LoVo (cell line): ENCODE measurements at places on chromosomes 12 and 14.

GRCh38 chr12:52199294-52199919 lies 7.6 kb upstream of the KRT80 start:
- DNase-seq, result no peak

DNA sequence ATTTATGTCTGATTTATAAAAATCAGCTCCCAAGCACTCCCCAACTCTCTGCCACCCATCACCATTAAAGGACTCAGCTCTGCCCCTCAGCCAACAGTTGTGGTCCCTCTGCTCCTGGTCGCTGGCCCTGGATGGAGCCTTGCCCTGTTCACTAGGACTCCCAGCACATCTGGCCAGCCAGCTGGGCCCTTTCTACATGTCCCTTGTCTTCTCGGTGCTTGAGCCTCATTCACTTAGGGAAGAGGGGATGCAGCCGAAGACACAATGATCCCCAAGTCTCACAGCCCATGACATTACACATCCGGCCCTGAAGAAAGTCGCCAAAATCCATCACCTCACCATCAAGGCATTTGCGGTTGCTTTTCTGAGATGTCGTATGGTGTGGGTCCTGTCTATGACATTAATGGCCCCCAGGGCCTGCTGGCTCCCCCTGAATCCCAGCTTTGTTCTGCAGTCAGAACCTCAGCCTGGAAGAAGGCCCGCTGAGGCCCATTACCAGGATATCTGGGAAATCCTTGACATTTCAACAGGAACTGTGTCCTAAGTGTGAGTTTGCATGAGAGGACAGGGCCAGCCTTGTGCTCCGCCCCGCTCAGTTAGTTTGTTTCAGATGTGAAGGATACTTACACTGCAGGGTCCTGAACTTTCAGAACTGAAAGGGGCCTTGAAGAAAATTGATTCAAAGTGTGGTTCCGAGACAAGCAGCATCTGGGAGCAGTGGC lies 19.1 kb downstream of the TSPAN11 start:
- DNase-seq, result no peak

GRCh38 chr14:89757313-89757939 lies 197.1 kb downstream of the EFCAB11 start:
- DNase-seq, result no peak

GRCh38 chr14:64598404-64598803 lies 48.6 kb downstream of the PPP1R36 start:
- DNase-seq, result no peak

- DNase-seq, result no peak
Measured at GRCh38 chr14:71235875-71236274, 328.6 kb downstream of the PCNX1 start.

DNA sequence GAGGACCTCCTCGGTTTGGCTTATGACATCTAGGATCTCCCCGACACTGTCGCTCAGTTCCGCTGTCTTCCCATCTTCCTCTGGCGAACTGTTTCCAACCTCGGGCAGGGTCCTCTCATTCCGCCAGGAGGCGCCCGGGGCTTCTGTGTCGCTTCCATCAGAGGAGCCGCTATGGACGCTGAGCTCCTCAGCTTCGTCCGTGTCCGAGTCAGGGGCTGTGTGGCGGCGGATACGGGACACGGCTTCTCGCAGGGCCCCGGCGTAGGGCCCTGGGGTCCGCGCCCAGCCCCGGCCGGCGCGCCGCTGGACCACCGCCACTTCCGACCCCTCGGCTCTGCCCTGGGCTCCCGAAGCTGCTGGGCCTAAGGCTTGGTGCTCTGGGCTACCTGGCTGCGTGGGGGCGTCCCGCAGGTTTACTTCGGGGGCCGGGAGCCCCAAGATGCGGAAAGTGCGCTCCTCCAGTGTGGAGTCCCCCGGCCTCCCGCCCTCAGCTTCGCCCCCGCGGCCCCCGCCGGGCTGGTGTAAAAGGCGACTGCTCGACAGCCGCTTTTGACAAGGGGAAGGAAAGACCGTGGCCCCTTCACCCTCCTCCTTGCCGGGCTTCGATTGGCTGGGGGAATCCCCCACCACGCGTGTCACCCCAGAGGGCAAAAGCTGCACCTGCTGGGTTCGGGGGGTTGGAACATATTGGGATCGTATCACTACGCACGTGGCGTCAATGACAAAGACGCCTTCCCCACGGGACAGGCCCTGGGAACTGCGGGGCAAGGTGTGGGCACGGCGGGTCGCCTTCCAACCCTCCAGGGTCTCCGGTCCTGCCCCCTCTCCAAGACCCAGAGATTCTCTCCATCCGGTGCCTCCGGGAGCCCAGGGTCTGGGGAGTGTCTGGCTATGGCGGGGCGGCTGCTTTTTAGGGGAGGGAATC lies 2.1 kb downstream of the DDN start:
- peak; percentile 29 for DNase-seq

GRCh38 chr12:52522346-52523011 lies 2.3 kb upstream of the KRT5 start:
- DNase-seq, result peak; percentile 90

DNA sequence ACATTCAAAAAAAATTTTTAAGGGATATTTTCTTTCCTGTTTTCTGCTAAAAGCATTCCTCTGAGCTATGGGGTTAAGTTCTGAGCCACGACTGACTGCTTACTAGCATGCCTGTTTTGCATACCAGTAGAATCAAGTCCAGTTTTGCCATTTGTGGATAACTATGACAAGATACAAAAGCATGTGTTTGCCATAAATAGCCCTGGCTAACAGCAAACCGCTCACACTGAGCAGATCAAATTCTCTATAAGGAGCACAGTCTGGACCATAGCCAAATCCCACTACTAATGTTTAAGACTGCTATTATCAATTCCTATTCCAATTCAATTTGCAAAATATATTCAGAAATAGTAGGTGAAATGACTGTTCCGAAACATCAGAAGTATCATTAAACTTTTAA lies 3.2 kb downstream of the CFL2 start:
- no peak for DNase-seq

GRCh38 chr14:20627346-20628027 lies 14.0 kb downstream of the OR6S1 start:
- DNase-seq, result no peak

- DNase-seq, result no peak
Measured at GRCh38 chr14:97456958-97457357, 659.8 kb downstream of the VRK1 start.

DNA sequence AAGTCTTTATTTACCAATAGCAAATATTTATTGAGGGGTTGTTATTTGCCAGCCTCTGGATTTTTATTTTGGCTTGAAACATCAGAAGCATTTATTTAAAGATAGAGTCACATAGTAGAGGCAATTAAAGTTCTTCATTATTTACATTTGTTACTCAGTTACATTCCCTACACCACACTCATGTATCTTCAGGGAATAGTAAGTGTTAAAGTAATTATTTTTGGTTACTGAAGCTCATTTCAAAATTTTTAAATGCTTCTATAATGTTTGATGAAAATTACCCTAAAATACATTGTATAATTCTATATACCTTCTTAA lies 205.6 kb downstream of the ESR2 start:
- DNase-seq, result no peak

GRCh38 chr14:104598039-104598909 lies 6.3 kb downstream of the TMEM179 start:
- DNase-seq, result no peak

GRCh38 chr12:1865284-1865866 lies 45.0 kb downstream of the LRTM2 start:
- no peak for DNase-seq

DNA sequence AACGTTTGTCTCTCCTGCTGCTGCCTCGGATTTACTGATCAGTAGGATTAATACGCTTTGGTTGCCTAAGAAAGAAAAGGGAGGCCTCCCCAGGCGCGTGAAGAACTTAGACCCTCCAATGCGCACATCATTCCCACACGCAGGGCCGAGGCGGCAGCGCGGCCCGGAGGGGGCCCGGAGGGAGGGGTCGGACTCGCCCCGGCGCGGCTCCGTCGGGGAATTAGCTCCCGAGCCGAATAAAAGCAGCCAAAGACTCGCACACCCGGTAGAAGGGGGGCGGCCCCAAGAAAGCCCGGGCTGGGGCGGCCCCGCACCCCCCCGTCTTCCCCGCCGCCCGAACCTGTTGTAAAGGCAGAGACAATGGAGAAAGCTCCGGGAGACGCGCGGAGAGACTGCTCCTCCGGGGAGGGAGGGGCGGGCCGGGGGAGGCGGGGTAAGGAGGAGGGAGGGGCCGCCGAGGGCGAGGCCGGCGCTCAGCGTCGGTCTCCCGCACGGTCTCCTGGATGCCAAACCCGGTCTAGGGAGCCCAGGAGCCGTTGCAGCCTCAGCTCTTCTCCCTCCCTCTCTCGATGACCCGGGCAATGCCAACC lies at the start of gene NELL2:
TSS of gene NELL2 (minus strand) at position 362 of the 590 bp plus-strand sequence. CDS start 446 bp downstream, outside the sequence.
- DNase-seq, result peak; percentile 48

- DNase-seq, result peak; percentile 50
Measured at GRCh38 chr12:107092669-107093416, 506 bp downstream of the CRY1 start.

DNA sequence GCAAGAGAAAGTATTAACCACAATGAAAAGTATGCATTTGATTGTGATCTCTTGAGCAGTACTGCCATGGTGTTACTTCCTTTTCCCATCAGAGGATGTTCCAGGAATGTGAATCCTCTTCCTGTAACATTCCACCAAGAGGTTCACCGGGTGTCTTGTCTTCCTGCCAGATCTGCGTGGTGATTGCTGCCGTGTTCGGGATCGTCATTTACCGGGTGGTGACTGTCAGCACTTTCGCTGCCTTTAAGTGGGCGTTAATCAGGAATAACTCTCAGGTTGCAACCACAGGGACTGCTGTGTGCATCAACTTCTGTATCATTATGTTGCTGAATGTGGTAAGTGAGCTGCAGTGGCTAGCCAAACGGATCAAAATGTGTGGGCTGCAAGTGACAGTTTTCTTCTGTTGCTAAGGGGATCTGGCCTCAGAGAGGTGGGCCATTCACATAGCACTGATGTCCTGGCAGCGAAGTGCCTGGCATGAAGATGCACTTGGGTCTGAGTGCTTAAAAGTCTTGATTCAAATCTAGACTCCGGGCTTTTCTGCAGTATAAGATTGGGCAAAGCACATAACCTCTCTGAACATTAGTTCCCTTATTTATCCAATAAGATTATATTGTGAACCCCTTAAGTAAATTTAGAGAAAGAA lies 123.4 kb downstream of the SLC5A8 start:
- no peak for DNase-seq

DNA sequence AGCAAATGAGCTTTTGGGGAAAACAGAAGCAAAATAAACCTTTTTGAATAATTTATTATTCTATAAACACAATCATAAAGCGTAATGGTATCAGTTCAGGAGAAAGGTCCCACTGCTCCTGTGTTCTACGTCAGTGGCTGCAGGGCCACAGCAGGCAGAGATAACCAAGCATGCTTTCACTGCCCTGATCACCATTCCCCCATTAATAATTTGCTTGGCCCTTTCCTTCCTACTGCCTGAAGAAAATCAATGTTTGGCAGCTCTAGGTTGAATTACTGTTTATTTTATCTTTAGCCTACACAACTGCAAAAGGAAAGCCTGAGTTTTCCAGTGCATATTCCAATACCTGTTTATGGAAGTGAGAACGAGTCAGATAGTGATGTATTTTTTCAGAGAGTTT lies 369.9 kb downstream of the DIO2 start:
- DNase-seq, result no peak

DNA sequence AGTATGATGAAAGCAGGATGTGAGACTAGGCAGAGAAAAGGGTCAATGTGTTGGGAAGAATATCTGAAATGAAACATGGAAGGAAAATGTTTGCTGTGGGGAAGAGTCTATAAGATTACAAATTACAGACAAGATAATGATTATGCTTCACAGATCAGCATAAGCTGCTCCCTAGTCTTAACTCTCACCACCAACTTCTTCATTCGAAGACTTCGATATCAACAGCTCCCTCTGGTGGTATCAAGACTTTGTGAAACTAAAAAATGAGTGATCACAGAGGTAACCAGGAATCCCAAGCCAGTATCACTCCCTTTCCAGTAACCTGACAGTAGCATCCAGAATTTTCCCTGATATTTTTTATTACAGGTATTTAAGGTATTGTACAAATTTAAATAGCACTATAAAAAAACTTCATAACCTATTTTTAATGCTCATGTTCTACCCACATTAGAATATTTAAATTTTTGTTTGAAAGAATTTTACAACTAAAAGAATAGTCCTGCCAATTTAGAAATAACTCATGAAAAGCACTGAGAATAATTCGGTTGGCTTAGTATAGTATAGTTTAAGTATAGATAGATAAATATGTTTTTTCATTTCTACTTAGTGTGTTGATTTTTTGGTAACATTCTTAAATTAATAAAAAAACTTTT lies 84.4 kb downstream of the C2CD5 start:
- peak; percentile 60 for DNase-seq

DNA sequence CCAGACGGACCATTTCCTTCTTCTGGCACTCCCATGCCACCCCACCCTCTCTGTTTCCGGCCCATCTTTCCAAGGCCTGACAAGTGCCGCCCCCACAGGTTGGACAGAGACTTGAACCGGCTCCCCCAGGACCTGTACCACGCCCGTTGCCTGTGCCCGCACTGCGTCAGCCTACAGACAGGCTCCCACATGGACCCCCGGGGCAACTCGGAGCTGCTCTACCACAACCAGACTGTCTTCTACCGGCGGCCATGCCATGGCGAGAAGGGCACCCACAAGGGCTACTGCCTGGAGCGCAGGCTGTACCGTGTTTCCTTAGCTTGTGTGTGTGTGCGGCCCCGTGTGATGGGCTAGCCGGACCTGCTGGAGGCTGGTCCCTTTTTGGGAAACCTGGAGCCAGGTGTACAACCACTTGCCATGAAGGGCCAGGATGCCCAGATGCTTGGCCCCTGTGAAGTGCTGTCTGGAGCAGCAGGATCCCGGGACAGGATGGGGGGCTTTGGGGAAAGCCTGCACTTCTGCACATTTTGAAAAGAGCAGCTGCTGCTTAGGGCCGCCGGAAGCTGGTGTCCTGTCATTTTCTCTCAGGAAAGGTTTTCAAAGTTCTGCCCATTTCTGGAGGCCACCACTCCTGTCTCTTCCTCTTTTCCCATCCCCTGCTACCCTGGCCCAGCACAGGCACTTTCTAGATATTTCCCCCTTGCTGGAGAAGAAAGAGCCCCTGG lies 1.2 kb upstream of the CMTM5 start:
- DNase-seq, result no peak

- DNase-seq, result no peak
Measured at GRCh38 chr14:70121521-70121920, 67.2 kb downstream of the SLC8A3 start.

GRCh38 chr14:75831455-75831854 lies 150.3 kb downstream of the TGFB3 start:
- DNase-seq, result peak; percentile 38

GRCh38 chr14:93997082-93997481 lies at the start of gene CCDC197:
Gene CCDC197, plus strand, starts transcription at chr14:93997301. Its CDS starts 831 bp downstream, at chr14:93998132.
- DNase-seq, result no peak

GRCh38 chr12:18296909-18297280 lies 35.6 kb downstream of the PIK3C2G start:
- DNase-seq, result no peak

- DNase-seq, result no peak
Measured at GRCh38 chr14:76104802-76105355, 46.8 kb upstream of the GPATCH2L start.

- DNase-seq, result no peak
Measured at GRCh38 chr12:75658286-75658685, 146.9 kb upstream of the KRR1 start.
